ENCODE measurements at places on chromosomes 7 and 10. TPM values are rescaled to one million over a fixed set of nuclear protein-coding genes. Genes with fewer than 3 reads are reported as not detected.

DNA sequence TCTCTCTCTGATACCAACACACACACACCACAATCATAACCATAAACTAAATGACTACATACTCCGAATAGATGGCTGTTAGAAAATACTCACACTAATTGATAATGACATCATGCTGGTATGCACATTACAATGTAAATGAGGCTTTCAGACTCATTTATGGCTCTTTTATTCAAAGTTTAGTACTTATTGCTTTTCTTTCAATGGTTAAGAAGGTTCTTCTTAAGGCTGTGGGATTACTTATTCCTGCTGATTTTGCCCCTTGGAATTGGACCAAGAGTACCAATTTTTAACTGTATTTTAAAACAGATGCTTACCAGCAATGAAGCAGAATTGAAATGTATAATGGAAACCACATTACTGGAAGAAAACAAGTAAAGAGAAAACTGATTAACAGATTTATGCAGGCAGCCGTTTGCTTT, 20.6 kb upstream of the CABCOCO1 start:
- DNase-seq, result no peak

DNA sequence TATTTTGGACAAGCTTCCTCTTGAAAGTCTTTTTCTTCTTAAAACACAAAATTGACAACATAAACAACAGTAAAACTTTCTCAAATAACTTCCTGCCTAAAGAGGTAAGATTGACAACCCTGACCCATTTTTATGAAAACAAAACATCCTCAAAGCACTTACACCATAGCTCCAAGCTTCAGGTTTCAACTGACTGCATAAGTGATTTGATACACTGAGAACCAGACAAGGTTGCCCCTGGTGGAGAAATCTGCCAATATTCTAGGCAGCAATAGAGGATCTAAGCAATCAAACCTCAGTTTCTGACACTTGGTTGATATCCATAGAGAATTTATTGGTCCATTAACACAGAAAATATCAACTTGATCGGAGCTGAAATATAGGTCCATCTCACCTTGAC, 147.8 kb downstream of the ELAPOR2 start:
- DNase-seq, result no peak

- DNase-seq, result no peak
These were observed 150.1 kb downstream of the PLPP4 start for GRCh38 chr10:120607016-120607709.

DNA sequence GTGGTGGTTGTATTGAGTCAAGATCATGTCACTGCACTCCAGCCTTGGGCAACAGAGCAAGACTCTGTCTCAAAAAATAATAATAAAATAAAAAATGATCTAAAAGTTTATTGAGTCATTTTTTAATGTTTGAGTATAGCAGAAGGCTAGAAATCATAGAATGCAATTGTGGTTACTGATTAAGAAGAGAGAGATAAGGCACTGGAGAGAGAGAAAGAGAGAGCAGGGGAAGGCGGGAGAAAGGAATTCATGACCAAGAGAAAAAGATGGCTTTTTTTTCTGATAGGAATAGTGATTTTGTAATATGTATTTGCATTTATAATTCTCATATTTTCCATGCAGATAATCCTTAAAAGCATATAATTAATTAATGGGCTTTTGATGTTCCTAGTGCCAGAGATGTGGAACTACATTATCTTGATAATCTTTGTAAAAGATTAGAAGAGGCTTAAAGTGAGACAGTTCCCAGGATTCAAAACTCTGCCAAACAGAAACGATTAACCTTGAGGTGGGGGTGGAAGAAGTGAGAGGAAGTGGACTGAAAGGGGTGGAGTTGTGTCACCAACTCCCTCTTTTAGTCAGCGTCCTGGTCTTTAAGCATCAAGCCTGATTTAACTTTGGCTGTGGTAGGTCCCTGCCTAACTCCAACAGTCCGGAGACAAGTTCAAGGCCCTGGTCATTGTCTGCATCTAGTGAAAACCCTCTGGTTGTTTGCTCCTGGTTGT, 76.2 kb downstream of the CHN2 start:
- DNase-seq, result no peak

GRCh38 chr10:119546009-119546408, 3.5 kb upstream of the RGS10 start:
- DNase-seq, result no peak

AOAH gene
- total RNA-seq, result 7.4 TPM

SLC26A5 gene
- 3.2 TPM for total RNA-seq

SEMA3E gene
- total RNA-seq, result 1.3 TPM

All from thyroid gland (tissue), 4 donors.